ENCODE measurements at places on chromosomes 2 and 18.

DNA sequence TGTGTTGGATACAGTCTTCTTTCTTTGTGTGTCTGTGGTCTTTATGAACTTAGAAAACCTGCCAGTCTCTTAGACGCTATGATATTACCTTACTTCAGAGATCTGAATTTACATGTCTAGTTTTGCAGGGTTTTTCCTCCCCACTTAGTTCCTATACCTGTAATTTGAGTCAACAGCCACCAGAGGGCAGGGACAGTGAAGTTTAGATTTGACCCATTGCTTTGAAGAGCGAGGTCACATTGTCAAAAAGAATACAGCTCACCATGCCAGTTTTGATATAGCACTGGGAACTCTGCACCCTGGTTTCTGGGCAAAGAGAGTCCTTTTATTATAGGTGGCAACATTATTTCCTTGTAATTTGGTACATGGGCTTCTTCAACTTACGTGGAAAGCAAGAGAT is 102.3 kb downstream of the MAPK4 start:
- no peak for DNase-seq

- DNase-seq, result no peak
Observed at GRCh38 chr18:61900504-61901281, 7.9 kb upstream of the RNF152 start.

- no peak for DNase-seq
Observed at GRCh38 chr2:156456616-156457015, 20.4 kb downstream of the GPD2 start.

DNA sequence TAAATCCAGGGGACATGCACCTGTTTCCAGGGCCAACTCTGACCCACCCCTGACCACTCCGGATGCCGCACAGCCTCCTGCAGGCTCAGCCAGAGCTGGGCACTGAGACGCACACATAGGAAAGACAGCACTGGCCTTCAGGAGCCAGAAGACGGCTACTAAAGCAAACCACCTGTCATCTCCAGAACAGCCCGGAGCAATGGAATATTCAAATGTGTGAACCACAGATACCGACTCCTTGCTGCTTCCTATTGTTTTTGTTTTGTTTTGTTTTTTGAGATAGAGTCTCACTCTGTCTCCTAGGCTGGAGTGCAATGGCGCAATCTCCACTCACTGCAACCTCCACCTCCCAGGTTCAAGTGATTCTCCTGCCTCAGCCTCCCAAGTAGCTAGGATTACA is 94.0 kb downstream of the LAMA1 start:
- no peak for DNase-seq

DNA sequence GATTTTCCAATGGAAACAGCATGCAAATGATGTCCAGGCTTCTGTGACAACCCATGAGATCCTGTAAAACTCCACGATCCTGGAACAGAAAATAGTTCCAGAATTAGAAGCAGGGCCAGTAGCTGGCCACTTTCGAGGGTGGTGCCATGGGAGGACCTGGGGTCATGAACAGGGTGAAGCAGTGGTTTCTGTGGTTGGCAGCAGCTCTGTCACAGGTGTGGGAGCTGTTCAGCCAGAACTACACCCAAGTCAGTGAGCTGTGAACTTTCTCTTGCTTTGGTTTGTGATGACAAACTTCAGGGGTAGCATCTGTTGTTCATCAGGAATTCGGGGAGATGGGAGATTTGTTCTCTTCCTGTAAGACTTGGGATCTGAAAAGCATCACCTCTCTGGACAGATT is 314.4 kb upstream of the NT5C1B start:
- no peak for DNase-seq

DNA sequence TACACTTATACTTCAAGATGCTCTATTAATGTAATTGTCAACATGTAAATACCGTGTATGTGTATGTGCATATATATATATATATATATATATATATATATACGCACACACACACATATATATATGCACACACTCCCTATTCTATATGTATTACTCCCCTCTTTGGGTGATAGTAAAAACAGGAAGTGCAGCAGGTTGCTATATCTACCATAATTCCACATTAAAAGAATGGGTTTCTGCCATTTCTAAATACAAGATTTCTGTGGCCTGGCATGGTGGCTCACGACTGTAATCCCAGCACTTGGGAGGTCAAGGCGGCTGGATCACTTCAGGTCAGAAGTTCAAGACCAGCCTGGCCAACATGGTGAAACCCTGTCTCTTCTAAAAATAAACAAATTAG is 77.0 kb downstream of the OTX1 start:
- no peak for DNase-seq

DNA sequence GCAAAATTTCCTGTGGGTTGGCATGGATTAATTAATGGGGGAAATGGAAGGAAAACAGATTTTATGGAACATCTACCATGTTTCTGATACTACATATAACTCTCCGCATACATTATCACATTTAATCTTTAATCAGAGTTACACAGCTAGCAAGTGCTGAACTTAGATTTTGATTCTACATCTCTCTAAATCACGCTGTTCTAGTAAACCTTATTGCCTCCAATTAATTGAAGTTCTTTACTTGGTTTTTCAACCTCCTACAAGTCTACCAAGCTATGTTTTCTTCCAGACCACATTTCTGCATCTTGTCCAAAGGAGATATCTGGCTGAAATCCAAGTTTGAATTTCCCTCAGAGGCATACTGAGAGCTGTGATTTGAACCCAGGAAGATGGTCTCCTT is 125.8 kb upstream of the GAREM1 start:
- DNase-seq, result no peak

GRCh38 chr18:48780201-48780912 is 170.4 kb downstream of the SMAD7 start:
- no peak for DNase-seq

DNA sequence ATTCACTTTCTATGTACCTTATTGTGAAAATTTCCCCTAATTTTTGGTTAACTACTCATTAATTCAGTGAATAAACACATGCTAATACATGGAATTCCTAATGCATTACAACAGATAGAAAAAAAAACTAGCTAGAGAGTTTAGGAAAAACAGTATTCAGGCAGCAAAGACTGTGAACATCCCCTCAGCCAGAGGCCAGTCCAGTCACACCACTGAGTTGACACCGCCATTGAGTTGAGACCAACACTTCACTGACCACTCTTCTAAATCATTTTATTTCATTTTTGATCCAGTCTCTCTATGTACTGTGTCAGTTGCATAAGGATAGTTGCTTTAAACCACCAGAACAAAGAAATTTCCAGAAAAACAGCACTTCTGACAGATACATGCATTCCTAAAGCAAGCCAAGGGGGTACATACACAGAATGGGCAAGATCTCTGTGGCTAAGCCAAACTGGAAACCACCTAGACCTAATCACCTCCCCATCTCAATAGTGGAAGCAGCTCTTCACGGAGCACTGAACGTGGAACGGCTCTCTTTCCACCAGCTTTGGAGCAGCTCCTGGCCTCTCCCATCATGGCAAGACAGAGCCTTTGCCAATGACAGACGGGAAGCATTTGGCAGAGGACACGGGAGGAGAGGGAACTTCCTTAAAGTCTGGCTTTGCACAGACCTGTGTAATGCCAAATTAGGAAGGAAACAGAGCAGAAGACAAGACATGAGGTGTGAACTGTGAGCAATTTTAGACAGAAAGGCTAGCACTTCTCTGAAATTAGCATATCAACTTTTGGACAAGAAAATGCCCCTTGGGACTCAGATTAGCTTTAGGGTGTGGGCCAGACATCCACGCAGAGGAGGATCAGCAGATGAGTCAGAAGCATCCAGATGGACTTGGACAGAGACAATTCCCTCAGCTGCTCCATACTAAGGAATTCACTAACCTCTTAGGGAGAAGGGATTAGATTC is 36.4 kb downstream of the CACNB4 start:
- DNase-seq, result peak; percentile 28

GRCh38 chr2:156332284-156332533 is 312 bp downstream of the NR4A2 start:
- DNase-seq, result peak; percentile 55

GRCh38 chr2:41647468-41648050 is 400.3 kb upstream of the PKDCC start:
- DNase-seq, result no peak

GRCh38 chr2:184294831-184295230 is 303.5 kb upstream of the ZNF804A start:
- DNase-seq, result no peak
